ENCODE measurements at places on chromosomes 3 and 15.
A peak's percentile ranks its signal among the peaks of the same experiment; 100 is the strongest.

DNA sequence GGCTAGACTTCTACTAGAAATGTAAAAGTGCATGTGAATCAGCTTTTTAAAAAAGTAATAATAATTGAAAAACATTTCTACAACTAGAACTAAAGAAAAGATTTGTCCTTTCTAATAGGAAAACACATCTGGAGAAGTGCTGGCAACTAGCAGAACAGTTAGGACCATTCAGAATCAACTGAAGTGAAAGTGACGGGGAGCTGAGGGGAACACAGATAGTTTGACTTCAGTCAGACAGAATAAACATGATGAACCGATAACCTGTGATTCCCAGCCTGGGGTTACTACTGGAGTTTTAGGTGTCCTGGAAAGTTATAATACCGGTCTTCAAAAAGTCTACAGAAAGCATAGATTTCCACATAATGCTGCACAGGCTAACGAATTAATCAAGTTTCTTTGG lies 28.1 kb downstream of the OPA1 start:
- no peak for DNase-seq

DNA sequence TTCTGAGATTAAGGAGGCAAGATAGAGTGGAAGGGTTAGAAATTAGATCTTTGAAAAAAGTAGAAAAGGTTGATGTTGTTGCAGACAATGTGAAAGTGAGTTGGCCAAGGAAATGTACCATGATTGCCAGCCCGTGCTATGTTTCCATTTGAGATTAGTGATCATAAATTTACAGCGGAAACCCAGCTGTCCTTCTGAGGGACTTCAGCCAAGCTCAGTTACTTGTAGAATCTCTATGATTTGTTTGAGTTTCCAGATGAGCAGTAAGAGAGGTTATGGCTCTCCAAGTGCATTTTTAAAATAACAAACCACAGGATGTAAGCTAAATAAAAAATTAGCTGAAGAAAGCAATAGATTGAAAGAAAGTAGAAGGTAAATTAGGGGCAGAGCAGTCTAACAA lies 54.2 kb upstream of the RBMS3 start:
- no peak for DNase-seq

DNA sequence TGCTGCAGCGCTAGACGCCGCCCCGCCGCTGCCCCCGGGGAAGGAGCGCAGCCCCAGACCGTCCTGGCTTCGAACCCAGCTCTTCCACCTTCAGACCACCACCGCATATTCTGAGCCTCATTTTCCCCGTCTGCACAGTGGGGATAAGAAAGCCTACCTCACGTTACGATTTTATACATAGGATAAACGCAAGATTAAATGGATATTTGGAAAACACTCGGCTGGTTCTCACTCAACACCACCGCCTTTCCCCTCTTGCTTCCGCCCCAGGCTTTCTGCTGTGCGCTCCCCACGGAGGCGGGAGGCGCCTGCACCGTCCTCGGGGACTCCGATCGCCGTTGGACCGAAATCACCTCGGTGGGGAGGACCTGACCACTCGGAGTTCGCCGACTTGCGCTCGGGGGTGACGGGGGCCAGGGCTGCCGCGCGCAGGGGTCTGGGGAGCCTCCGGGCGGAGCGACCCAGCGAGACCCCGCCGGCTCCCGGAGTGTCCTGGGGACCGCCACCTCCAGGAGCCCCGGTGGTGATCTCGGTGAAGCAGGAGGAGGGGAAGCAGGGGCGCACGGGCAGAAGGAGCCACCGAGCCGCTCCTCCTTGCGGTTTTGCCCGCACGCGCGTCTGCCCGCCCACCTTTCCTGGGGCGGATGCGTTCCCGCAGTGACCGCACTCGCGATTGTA lies 4.0 kb downstream of the FBXL22 start:
- DNase-seq = peak; percentile 77

DNA sequence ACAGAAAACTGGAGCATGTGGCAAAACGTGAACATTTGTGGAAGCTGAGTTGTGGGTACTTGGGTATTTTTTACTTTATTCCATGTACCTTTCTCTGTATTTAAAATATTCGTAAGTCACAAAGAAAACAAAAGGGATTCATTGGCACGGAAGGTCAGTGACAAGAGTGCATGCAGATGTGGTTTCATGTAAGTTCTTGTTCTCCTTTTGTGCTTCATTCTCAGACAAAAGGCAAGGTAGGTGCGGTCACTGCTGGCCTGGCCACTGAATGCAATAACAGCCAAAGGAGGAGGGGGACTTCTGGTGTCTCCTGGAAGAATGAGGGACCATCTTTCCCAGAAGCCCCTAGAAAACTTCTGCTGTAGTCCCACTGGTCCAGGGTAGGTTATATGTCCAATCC lies 200.0 kb upstream of the TOPAZ1 start:
- no peak for DNase-seq

DNA sequence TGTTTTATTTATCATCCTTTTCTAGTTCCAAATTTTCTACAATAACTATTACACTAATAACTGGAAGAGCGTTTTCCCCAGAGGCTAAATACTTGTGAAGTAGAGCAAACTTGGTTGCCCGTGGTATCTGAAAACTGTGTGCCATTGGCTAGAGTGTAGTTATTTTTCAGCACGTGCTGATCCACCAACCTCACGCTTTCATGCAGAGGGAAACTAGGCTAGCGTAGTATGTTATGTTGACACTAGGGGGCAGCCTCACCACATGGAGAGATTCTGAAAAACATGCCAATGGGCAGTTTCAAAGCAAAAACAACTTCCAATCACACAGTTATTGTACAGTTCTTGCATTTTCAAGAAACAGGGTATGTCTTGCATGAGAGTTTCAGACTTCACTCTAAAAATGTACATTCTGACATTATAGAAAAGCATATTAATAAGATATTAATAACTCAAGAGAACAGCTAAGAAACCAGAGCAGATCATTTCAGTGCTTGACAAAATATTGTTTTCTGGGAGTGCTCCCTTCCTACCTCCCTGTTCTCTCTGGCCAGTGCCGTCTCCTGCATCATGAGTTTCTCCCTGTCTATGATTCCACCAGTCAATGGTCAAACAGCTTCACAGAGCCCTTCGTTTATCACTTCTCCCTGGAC lies 39.7 kb downstream of the SPATA12 start:
- DNase-seq = peak; percentile 75

GRCh38 chr15:65034719-65035118 lies 5.3 kb upstream of the MTFMT start:
- no peak for DNase-seq

GRCh38 chr3:182435860-182436259 lies 357.4 kb upstream of the ATP11B start:
- no peak for DNase-seq

GRCh38 chr15:78996894-78997275 lies 52.0 kb upstream of the CTSH start:
- DNase-seq = no peak

GRCh38 chr3:194602669-194603171 lies 30.5 kb downstream of the TMEM44 start:
- DNase-seq = no peak

All from SK-N-SH (cell line).